ENCODE measurements at places on chromosomes 1 and 21.
A peak's percentile ranks its signal among the peaks of the same experiment; 100 is the strongest.

- DNase-seq: no peak
Observed at GRCh38 chr1:223007935-223008334, 135.1 kb downstream of the TLR5 start.

- no peak for DNase-seq
Observed at GRCh38 chr1:8578132-8578877, 239.1 kb downstream of the RERE start.

GRCh38 chr1:233357595-233358397, 30.3 kb downstream of the MAP3K21 start:
- no peak for DNase-seq

- DNase-seq: peak; percentile 20
Observed at GRCh38 chr1:154329551-154330131, 4.3 kb downstream of the ATP8B2 start.

DNA sequence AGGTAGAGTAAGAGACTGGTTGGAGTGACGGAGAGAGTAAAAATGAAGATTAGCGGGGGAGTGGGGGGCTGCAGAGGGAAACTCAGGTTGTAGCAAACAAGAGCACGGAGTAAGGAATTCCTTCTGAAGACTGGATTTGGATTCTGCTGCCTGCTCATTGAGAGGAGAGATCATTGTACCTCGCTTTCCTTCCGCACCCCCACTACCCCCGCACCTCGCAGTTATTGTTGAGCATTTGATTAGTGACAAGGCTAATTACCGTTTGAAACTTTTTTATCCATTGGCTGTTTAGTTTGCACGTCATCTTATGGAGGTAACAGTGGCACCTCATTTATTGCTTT, 463 bp downstream of the PRPF3 start:
- DNase-seq: no peak

GRCh38 chr1:50333595-50333974, 89.7 kb downstream of the DMRTA2 start:
- no peak for DNase-seq

- peak; percentile 59 for DNase-seq
Observed at GRCh38 chr1:184825571-184825970, 70.9 kb upstream of the EDEM3 start.

DNA sequence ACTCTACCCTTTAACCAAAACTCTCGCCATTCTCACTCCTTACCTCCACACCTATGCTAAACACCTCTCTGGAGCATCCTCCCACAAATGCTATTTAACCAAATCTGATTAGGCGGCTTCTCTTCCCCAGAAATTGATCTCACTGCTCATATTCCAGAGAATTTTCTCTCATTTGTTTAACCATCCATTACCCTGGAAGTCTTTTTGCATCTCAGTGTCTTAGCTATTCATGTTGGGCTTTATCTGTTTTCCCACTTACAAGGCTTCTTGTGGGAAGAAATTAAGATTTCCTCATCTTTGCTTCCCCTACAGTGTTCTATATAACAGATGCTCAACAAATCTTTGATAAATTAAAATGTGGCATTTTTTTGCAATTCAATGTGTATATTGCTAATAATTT, 45.5 kb downstream of the MYSM1 start:
- DNase-seq: no peak

GRCh38 chr1:182003025-182003725, 58.3 kb downstream of the ZNF648 start:
- no peak for DNase-seq

DNA sequence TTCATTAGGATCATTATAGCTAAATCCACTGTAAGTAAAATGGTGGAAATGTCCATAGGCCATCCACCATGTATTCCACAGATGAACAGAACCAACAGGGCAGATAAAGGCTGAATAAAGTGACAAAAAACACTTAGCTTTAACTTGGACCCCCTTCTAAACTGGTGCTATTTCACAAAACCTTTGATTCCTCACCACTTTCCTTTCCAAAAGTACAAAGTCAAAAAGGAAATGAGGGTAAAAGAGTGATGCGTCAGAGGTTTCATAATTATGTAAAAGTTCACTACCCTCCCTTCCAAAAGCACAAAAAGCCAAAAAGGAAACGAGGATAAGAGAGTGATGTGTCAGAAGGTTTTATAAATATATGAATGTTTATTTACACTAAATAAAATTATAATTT, 172.2 kb downstream of the TBX15 start:
- DNase-seq: no peak

DNA sequence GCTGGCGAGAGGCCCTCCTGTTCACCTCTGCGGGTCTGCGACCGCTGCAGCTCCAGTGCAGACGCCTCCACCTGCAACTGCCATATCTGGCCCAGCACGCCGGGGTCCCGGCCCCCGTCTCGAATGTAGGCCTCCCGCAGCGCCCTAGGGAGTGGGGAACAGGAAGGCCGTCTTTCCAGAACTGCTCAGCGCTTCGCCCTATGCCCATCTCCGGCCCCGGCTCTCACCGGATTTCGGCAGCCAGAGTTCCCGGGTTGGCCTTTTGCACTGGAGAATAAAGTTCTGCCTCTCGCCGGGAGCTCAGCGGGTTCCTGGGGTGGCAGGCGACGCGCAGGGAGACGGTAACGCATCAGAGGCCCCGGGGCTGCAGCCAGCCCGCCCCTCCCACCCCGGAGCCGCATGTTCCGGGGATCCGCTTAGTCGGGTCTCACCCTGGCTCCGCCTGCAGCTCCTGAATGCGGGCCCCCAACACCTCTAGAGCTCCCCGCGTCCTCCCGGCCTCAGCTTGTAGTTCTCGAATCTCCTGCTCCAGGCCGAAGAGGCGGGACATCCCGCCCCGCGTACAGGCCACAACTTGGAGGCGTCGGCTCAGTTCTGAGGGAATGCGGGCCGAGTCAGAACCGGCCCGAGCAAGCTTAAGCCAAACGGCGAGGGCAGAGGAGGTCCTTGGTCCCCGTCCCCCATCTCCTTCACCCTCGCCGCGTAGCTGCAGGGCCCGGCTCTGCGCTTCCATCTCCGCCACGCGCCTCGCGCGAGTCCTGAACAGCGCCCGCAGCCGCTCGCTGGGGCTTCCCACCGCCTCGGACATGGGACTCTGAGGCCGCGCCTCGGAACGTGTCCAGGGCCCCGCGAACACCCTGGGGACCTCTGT, 1.1 kb downstream of the CCDC17 start:
- DNase-seq: no peak

Measured in pons (tissue), 1 donor.